ENCODE measurements at places on chromosomes 7 and 10. TPM values are rescaled to one million over a fixed set of nuclear protein-coding genes. Genes with fewer than 3 reads are reported as not detected.

DNA sequence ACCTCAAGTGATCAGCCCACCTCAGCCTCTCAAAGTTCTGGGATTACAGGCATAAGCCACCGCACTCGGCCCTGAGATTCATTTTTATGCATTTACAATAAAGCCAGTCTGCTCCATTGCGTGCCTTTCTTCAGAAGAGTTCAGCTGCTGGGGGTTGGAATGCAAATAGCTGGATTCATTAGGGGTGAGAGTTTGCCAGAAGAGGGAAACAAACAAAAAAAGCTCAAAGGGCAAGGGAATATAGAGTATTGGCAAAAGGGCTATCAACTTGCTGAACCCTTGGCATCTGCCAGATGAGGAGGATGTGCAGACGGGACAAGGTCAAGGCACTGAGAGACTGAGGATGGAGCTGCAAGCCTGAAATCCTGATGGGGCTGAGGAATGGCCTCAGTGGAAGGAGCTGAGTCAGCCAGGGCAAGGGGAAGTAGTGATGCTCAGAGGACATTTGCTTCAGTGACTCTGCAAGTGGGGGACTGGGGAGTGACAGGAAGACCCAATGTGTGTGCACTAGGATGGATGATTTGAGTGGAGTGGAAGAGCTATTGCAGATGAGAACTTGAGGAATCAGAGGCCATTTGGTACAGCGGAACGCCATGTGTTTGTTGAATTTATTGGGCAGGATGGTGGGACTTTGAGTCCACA is 75.0 kb upstream of the ARMC3 start:
- no peaks in the 10 kb centered on the region for H3K36me3 ChIP-seq
- no peak overlapping the region for H3K4me3 ChIP-seq
- peaks cover 18% of the 10 kb centered on the region for H3K4me1 ChIP-seq
- no peak for DNase-seq
- no peaks in the 10 kb centered on the region for H3K27me3 ChIP-seq

DNA sequence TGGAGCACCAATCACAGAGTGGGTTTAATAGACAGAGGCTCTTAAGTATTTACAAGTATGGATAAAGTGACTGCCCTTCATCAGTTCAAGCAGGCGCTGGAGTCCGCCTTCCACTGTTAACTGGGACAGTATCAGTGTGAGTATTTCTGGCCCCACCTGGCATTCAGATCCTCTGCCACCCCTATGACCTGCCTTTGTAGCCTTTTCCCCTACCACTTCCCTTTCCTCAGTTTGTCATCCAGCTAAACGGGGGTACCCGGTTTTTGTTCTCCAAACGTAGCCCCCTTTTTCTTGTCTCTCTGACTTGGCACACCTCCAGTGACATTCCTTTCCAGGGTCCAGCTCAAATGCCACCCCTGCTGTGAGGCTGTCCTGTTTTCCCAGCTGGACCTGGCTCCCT is 134.4 kb downstream of the SNX10 start:
- no peak for DNase-seq
- no peak overlapping the region for H3K27ac ChIP-seq
- H3K4me3 ChIP-seq = no peak overlapping the region
- H3K36me3 ChIP-seq = no peaks in the 10 kb centered on the region

- no peaks in the 10 kb centered on the region for H3K36me3 ChIP-seq
- no peaks in the 10 kb centered on the region for H3K27me3 ChIP-seq
- no peaks in the 10 kb centered on the region for H3K4me1 ChIP-seq
- H3K27ac ChIP-seq = no peak overlapping the region
- no peak for DNase-seq
- no peak overlapping the region for H3K4me3 ChIP-seq
Observed at GRCh38 chr10:20608503-20608902, 288.6 kb downstream of the NEBL start.

DNA sequence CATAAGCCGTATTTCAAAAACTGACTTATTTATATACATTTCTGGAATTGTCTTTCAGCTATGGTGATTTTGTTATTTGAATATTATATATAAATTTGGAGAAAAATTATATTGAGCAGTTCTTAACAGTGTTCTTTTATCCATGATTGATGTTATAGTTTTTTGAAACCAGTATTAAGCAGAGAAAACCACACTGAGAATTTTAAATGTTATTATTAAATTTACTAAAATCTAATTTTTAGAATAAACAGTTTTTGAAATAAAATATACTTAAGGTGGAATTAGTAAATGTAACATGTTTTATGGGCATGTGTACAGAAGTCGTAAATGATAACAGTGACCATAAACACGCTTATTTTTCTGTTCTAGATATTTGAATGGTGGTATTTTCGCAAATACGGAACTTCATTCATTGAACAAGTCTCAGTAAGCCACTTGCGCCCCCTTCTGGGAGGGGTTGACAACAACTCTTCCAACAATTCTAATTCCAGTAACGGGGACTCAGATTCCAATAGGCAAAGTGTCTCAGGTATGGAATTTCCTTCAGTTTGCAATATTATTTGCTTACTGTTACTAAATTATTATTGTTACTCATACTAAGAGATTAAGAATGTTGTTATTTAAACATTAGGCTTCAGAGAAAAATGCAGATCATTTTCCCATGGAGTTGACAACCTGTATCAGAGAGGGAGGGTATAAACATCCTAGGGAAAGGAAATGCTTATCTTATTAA is 166.1 kb downstream of the ST7 start:
- peak; percentile 89 for DNase-seq
- no peak overlapping the region for H3K27ac ChIP-seq
- no peak overlapping the region for H3K4me3 ChIP-seq
- peaks cover 4% of the 10 kb centered on the region for H3K36me3 ChIP-seq
- no peaks in the 10 kb centered on the region for H3K27me3 ChIP-seq
- no peaks in the 10 kb centered on the region for H3K4me1 ChIP-seq

- H3K36me3 ChIP-seq = no peaks in the 10 kb centered on the region
- no peak overlapping the region for H3K4me3 ChIP-seq
- no peak overlapping the region for H3K27ac ChIP-seq
Observed at GRCh38 chr7:46153583-46153950, 232.5 kb upstream of the IGFBP3 start.

GRCh38 chr10:119498889-119499676 is 43.4 kb downstream of the RGS10 start:
- H3K4me3 ChIP-seq = no peak overlapping the region
- DNase-seq = no peak
- no peaks in the 10 kb centered on the region for H3K27me3 ChIP-seq

GRCh38 chr10:49151025-49151445 is 17.2 kb upstream of the FAM170B start:
- H3K4me3 ChIP-seq = no peak overlapping the region
- no peak overlapping the region for H3K27ac ChIP-seq
- H3K36me3 ChIP-seq = no peaks in the 10 kb centered on the region
- H3K27me3 ChIP-seq = no peaks in the 10 kb centered on the region
- DNase-seq = no peak
- no peaks in the 10 kb centered on the region for H3K4me1 ChIP-seq

DNA sequence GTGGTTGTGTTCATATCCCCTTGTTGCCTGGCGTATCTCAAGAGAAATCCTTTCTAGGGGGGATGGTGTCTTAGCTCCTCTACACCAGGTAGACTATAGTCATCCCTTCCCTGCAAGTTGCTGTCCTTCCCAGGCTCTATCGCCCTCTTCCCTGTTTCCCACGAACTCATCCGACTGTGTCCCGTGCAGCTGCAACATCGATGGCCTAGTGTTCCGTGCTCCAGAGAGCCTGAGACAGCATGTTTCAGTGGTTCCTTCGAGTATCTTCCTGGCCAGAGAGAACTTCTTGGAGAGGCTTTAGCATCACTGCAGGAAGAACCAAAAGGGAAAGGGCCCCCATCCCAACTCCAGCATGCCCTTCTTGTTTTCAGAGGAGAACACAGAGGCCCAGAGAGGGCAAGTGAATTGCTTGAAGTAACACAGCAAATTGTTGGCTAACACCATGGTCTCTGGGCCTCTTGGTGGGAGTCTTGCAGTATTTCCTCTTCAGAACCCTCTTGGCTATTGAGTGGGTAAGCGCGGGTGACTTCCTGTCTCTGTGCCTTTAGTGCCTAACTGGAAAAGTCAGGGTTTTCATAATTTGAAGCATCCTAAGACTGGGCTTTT is 162.9 kb downstream of the RGS10 start:
- no peak overlapping the region for H3K27ac ChIP-seq
- H3K4me1 ChIP-seq = peaks cover 26% of the 10 kb centered on the region
- H3K36me3 ChIP-seq = peaks cover 2% of the 10 kb centered on the region
- no peaks in the 10 kb centered on the region for H3K27me3 ChIP-seq

DNA sequence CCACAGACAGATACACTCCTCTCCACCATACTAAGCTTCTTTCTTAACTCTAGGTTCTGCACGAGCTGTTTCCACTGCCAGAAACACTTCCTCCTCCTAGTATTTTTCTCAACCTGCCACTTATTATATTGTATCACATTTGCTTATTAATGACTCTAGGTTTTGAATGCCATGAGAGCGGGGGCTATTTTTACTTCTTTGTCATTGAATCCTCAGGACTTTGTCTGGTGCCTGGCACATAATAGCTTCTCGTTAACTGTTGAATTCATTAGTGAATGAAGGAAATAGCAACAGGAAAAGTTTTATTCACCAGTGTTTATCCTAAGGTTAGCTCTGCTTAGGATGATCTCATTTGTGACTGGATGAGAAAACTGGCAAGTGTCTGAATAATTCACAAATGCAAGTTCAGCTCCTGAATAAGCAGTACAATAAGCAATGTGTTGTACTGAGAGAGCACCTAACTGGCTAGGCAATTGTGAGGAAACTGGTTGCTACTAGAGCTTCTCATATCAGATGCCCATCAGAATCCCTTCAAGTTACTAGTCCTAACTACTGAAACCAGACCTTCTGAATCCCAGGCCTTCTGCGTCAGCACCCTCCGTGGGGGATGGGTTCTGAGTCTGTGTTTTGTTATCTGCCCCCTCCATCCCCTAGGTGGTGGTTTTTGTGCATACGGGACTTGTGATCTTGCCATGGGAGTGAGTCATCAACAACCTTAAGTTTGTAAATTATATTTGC is 92.7 kb downstream of the LSMEM1 start:
- H3K27me3 ChIP-seq = no peaks in the 10 kb centered on the region
- no peaks in the 10 kb centered on the region for H3K4me1 ChIP-seq
- H3K4me3 ChIP-seq = no peak overlapping the region
- DNase-seq = no peak

Gene CFAP70
- total RNA-seq = 22.6 TPM

Gene VAX1
- total RNA-seq = not detected

DNA sequence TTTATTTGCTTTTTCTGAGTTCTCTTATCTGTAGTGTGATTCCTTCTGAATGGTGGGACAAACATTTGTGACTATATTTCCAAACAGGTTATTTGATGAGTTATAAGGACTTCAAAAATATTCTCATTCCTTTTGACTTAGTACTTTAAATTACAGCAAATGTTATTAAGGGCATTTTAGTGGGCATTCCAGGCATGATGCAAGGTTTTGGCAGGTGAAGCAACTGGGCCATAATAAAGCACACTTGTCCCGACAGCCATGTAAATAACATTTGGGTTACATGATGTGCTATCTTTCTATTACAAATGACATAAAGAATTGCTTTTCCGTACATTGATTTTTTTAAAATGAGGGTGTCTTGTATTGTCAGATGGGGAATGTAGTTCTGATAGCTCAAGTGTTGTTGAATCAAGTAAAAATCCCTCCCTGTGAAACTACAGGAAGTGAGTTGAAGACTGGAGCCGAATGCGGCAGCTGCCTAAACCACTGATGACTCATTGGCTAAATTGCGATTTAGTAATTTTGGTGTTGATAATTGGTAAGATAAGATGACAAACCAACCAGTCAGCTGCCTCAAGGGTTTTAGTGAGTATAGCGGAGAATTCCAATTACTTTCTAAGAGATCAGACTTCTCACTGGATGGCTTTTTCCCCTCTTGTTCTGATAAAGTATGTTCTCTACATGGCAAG is 231.3 kb upstream of the NPY start:
- no peak for DNase-seq
- H3K27me3 ChIP-seq = no peaks in the 10 kb centered on the region
- no peaks in the 10 kb centered on the region for H3K4me1 ChIP-seq
- H3K27ac ChIP-seq = no peak overlapping the region
- H3K36me3 ChIP-seq = no peaks in the 10 kb centered on the region

DNA sequence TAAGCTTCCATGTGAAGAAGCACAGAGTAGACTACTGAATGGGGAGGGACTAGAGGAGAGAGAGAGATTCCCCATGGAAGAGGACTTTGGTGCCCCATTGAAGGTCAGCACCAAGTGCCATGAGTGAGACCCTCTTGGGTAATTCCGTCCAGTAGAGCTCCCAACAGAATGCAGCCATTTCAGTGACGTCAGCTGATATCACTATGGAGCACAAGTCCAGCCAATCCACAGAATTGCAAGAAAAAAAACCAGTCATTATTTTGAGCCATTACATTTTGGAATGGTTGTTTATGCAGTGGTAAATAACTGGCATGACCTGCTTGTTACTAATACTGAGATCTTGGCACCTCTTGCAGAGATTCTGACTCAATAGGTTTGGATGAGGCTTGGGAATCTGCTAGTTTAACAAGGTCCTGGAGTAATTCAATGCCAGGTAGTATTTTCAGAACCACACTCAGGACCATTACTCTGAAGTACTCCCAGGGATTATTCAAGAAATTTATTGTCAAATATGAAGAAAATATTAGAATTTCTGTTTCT is 52.6 kb upstream of the SP8 start:
- no peaks in the 10 kb centered on the region for H3K4me1 ChIP-seq
- H3K36me3 ChIP-seq = no peaks in the 10 kb centered on the region
- no peak overlapping the region for H3K4me3 ChIP-seq
- DNase-seq = no peak

DNA sequence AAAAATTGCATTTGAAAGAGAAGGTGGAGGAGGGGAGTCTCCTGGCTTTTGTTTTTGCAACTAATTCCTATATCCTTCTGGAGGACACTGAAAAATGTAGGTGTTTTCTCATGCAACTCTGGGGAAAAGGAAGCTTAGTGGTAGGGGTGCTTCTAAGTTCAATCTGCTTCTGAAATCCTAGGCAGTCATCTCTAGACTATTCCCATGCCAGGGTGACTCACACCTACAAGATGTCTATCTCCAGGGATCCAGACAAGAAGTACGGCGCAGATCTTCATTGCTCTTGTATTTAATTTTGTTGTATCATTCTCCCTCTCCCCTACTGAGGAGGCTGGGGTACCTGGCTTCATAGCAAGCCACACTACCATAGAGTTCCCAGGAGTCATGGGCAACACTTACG is 258.8 kb downstream of the PHF14 start:
- no peak overlapping the region for H3K27ac ChIP-seq
- H3K27me3 ChIP-seq = no peaks in the 10 kb centered on the region
- DNase-seq = no peak
- no peaks in the 10 kb centered on the region for H3K36me3 ChIP-seq
- H3K4me3 ChIP-seq = no peak overlapping the region
- H3K4me1 ChIP-seq = no peaks in the 10 kb centered on the region

- peaks cover 11% of the 10 kb centered on the region for H3K4me1 ChIP-seq
- H3K27me3 ChIP-seq = no peaks in the 10 kb centered on the region
- H3K36me3 ChIP-seq = no peaks in the 10 kb centered on the region
Observed at GRCh38 chr10:104234934-104235333, 2.8 kb upstream of the CFAP43 start.
